ENCODE measurements at places on chromosomes 5 and 9.

DNA sequence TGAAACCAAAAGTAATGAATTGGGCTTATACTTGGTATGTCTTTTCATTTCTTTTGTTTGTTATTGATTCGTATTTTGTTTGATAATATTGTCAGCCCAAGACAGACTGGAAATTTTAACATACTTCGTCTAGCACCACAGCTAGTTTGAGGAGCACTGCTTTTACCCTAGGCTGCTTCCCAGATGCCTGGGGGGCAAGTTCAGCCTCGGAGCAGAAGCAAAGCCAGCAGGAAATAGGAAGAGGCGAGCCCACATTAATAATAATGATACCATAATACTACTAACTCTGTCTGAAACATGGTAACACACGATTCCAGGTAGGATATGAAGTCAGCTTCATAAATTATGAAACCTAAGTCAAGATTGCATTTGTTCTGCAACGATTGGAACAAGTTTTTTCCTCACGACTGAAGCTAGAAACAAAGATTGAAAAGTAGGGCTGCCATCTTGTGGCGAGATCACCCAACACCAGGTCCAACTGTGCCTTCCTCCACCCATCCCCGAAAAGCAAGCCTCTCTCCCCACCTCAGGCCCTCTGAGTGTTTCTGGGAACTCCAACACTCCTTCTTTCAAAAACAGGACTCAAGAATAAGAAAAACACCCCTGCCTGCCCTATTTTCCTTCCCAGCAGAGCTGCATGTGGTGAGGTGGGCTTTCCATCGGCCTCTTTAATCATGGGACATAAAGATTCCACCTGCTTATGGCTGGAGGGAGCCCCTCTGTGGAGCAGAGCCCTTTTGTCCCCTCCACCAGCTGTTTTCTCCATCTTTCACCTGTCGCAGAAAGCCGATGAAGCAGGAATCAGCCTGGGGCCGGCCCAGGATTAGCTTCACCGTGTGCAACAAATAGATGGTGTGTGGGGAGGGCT is 236.4 kb downstream of the CAAP1 start:
- peak; percentile 15 for DNase-seq

DNA sequence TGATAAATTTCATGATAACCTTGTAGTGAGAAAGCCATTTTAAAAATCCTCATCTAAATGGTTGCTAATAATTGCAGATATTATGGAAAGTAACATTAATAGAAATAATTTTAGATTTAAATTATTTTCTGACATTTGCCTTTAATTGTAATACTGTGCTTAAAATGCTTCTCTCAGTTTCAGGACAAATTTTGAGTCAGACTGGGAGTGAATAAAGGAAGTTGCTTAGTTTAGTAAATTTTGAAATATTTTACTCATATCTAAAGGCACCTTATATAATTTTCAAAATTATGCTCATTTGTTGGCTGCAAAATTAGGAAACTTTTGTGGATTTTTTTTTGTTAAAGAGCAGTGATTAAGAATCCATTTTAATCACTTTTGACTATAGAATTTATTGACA is 93.8 kb downstream of the CSNK1G3 start:
- DNase-seq: no peak

- no peak for DNase-seq
Observed at GRCh38 chr5:148585988-148586387, 68.3 kb downstream of the HTR4 start.

- no peak for DNase-seq
Observed at GRCh38 chr5:144549580-144549979, 378.9 kb downstream of the KCTD16 start.

GRCh38 chr5:34811706-34812105 is 27.3 kb upstream of the TTC23L start:
- no peak for DNase-seq

GRCh38 chr5:58148254-58148775 is 311.6 kb downstream of the PLK2 start:
- DNase-seq: no peak

DNA sequence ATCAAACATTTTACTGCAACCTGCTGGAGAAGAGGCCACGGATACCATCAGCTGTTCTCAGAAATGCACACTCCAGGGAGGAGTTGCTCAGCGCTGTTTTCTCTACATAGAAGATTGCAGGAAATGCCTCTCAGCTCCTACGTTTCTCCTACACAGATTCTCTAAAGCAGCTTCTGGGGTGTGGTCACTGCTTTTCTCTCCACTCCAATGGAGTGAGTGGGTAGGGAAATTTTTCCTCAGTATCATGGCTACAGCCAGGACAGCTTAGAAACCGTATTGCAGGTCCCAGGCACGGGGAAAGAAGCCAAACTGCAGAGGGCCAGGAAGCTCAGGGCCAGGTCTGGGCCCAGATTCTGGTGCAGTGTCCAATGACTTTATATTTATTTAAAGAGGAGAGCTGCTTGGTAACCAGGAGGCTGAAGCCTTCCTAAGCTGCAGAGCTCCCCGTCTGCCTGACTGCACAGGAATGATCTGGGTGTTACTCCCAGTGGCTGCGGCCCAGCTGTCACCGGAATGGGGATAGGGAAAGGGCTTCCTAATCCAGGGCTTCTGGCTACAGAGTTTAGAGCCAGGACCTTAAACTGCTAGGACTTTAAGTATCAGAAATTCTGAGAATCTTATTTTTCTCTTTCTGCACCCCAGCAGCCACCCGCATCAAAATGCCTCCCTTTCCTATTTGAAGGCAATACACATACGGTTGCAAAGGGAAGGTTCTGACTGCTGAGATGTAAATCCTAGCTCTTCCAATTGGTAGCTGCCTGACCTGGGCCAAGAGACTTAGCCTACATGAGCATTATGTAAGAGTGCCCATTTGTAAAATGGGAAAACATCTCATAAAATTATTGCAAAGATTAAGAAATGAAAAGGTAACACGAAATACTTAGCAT is 1.4 kb upstream of the SPTAN1 start:
- no peak for DNase-seq

- DNase-seq: no peak
Observed at GRCh38 chr9:101462558-101462957, 27.0 kb upstream of the ALDOB start.

GRCh38 chr5:75142566-75143136 is 90.3 kb upstream of the GCNT4 start:
- DNase-seq: peak; percentile 7

DNA sequence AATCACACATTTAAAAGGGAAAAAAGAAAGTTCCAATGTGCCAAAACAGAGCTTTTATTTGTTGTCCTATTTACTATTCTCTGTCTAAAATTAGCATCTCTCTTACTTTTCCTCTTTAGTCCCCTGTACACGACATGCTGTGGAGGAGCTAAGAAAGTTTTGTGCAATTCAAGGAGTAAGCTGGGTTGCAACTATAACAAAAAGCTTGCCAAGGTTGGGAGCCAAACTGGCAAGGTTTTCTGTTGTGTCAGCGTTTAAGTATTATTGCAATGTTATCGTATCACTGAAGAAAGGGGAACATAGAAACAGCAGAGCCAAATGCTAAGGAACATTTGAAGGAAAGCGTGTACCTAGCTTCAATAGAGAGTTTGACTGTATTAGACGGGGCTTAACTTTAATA is 680.8 kb downstream of the CETN3 start:
- DNase-seq: no peak

GRCh38 chr5:26326153-26326759 is 712.1 kb downstream of the CDH9 start:
- DNase-seq: no peak

GRCh38 chr5:7795306-7795705 is 55.6 kb downstream of the CFAP90 start:
- no peak for DNase-seq

- DNase-seq: no peak
Observed at GRCh38 chr5:57324181-57324580, 150.3 kb downstream of the GPBP1 start.

- no peak for DNase-seq
Observed at GRCh38 chr5:133063965-133064364, 12.2 kb downstream of the HSPA4 start.

- no peak for DNase-seq
Observed at GRCh38 chr5:73928476-73929070, 302.6 kb downstream of the ARHGEF28 start.

DNA sequence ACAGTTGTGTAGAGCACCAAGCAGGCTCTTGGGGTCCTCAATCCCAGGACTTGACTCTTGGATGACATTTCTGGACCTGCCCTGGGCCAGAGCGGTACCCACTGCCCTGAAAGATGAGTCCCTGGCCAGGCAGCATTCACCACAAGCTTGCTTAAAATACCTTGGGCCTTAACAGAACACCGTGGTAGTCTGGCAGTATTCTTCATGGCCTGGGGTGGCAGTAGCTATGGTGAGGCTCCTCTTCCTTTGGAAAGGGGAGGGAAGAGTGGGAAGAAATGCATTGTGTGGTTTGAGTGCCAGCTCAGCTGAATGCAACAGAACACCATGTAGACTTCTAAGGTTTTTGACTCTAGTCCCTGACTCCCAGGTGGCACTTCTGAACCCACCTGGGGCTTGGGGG is 29.4 kb upstream of the IRGM start:
- DNase-seq: no peak

- no peak for DNase-seq
Observed at GRCh38 chr9:93651521-93651950, 75.2 kb downstream of the PHF2 start.

GRCh38 chr9:136577941-136578625 is 32.2 kb upstream of the NOTCH1 start:
- no peak for DNase-seq

- DNase-seq: no peak
Observed at GRCh38 chr5:55994495-55994997, at the start of gene IL6ST. IL6ST (minus strand) TSS chr5:55994963; CDS start chr5:55976278, 18,685 bp downstream.

DNA sequence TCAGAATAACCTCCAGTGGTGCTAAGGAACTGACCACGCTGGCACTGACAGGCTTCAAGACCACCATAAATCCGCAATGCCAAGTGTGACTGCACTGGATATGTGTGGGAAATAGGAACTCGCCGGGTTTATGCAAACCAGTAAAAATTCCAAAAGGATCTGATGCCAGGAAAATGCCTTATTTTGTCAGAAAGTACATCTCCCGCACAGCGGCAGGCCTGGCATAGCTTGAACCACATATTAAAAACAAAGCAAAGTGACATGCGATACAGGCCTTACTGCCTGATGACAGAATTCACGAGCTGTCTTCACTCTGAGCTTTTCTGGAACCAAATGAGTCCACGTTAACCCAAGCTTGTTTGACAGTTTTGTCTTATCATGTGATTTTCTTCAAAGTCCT is 139.6 kb downstream of the GLIS3 start:
- DNase-seq: no peak

DNA sequence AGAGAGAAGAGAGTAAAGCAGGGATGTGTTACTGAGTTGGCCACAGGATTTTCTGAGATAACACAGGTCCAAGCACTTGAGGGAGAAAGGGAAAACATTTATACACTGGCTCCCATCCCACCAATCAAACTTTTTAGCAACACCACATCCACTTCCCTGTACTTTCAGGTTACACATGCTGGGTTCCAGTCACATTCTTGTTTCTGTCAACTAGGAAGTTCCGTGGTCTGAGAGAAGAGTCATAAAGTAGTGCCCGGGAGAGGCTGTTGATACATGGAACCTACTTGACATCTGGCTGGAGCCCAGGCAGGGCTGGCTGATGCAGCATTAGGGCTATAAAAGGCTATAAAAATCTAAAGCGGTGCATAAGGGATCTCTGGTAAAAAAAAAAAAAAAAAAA is 473.9 kb upstream of the COX7C start:
- DNase-seq: no peak

GRCh38 chr5:3701694-3702093 is 106.1 kb downstream of the IRX1 start:
- peak; percentile 55 for DNase-seq

DNA sequence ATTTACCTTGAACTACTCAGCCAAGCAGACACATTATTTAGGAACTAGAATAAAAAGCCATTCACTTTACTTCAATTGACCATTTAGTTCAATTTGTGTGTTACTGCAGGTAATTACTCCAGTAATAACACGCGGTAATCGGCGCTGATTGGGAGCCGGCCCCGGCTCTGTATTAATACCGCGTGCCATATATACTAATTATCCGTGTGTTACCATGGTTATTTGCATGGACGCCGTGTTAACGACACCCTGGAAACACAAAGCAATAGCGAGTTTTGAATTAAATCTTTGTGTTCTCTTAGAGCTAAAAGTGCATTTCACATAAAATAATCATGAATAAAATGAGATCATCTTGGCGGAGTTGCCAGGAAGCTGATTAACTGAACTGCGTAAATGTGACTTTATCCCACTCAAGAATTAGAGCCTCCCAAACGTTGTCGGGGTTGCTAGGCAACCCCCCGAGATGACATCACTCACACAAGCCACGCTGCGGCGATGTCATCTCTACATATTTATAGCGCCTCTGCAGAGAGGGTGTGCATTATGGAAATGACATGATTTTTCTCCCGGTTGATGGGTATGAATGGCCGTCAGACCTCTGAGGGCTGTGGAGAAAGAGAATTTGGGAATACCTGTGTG is 41.4 kb upstream of the RNU6ATAC start:
- no peak for DNase-seq

- DNase-seq: peak; percentile 41
Observed at GRCh38 chr5:149775785-149776184, 45.7 kb downstream of the PPARGC1B start.

- DNase-seq: no peak
Observed at GRCh38 chr5:107567901-107568671, 102.7 kb downstream of the EFNA5 start.

GRCh38 chr9:114619191-114619761 is 8.2 kb downstream of the TMEM268 start:
- DNase-seq: no peak

- DNase-seq: peak; percentile 49
Observed at GRCh38 chr5:153831973-153832372, 206.7 kb downstream of the FAM114A2 start.

DNA sequence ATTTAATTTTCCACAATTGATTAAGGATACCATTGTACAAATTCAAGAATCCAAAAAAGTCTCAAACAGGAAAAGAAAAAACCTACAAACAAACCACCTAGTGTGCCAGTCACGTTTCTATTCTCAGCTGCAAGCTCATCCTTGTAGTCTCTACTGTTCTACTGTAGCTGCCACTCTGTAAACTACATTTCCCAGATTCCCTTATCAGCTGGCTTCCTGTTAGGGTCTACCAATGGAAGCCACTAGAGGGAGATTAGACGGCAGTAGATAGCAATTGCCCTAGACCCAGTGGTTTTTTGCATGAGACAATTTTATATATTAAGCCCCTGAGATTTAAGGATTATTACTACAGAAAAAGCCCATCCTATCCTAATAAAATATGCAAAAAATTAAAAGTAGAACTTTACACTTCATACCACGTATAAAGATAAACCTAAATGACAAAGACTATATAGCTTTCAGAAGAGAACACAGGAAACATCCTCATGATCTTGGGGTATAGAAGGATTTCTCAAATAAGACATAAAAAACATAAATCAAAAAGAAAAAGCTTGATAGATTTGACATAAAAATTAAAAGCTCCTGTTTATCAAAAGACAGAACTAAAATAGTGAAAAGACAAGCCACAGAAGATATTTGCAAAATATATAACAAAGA is 37.4 kb downstream of the P4HA2 start:
- DNase-seq: peak; percentile 89

DNA sequence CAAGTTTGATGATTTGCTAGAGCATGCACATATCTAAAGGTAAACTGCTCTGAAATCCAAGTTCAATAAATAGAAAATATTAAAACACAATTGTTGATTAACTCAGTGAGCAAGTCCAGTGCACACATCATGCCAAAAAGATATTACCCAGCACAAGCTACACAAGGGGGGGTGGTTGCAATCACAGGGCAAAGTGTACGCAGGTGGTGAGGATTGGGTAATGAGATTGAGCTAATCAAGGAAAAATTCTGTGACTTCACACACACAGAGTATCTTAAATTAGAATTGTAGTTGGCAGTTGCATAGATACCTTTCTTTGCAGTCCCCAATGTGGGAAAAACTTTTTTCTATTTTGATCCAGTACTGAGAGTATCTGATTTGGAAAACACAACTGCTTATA is 156.1 kb upstream of the NTRK2 start:
- no peak for DNase-seq

- no peak for DNase-seq
Observed at GRCh38 chr5:14244721-14245120, 101.6 kb downstream of the TRIO start.
